DMS79 treated with DMSO at 0.1 percent for 48 hours (cell line): ENCODE measurements at places on chromosomes 1 and 21.

DNA sequence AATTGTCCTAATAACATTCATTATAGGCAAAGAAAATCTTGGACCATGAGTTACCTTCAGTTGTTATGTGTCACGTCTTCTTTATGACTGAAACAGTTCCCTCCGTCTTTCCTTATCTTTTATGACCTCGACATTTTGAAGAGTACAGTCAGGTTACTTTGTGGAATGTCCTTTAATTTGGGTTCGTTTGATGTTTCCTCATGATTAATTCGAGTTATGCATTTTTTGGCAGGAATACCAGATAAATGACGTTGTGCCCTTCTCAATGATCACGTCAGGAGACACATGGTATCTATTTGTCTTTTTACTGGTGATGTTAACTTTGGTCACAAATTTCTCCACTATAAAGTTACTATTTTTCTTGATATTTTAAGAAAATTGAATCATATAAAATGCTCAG lies 17.3 kb upstream of the KLF17 start:
- DNase-seq: no peak

DNA sequence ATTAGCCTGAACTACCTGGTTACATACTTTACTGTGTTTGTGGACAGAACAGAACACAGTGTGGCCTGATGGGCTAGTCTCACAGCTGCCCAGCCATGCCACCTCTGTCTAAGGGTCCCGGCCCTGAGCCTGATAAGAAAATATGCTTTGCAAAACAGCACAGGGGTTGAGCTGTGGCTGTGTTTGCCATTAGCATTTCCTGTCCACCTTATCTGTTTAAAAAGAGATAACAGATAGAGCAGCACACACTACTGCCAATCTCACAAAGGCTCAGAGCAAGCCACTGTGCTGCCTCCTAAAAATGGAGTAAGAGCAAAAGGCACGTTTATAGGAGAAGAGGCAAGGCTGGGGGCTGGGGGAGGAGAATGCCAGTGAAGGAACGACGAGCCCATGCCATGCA lies 95.0 kb downstream of the SUSD4 start:
- DNase-seq: no peak

GRCh38 chr1:114490274-114490693 lies 20.7 kb downstream of the TRIM33 start:
- no peak for DNase-seq

GRCh38 chr1:56625819-56626440 lies 19.2 kb upstream of the PRKAA2 start:
- no peak for DNase-seq

GRCh38 chr1:5239911-5240310 lies 585.5 kb downstream of the AJAP1 start:
- DNase-seq: no peak

GRCh38 chr1:173329726-173330125 lies 122.6 kb upstream of the TNFSF4 start:
- DNase-seq: no peak

DNA sequence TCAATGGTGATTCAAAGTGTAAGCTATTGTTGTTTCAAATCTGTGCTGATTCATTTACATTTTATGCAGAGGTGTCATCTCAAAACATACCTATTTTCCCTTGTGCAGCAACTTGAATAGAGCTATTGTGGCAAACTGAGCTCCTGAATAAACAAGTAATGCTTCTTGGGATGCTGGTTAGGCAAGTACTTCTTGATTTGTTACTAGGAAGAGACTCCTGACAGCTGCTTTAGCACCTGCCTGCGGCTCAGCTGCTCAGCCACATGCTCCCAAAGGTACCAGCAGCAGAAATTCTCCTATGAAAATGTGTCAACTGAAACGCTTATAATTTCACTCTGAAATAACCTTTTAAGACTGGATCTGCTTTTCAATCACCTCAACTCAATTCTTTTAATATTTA lies 352.3 kb downstream of the RYR2 start:
- no peak for DNase-seq

DNA sequence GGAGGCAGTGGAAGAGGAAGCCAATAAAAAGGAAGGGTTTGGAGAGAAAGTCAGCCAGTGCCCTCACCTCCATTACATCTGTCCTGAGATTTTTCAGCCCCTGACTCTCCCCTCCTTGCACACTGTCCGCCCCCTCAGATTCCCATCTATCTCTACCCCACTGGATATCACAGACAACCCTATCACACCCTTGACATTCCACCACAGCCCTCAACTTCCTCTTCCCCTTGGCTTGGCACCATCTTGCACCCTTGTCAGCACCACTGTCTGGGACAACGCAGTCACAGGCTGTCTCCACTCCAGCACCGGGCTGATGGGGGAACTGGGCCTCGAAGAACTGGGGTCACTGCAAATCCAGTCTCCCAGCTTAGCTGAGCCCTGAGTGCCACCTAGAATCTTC lies 14.2 kb upstream of the PLEKHA6 start:
- no peak for DNase-seq
